Hematopoietic multipotent progenitor cell treated with erythropoietin and hydrocortisone succinate and interleukin-3 and kit ligand, for 4 days (in vitro differentiated cells): ENCODE measurements at places on chromosomes 2 and 18.

- no peak for DNase-seq
Observed at GRCh38 chr18:6605115-6605869, 124.2 kb upstream of the ARHGAP28 start.

DNA sequence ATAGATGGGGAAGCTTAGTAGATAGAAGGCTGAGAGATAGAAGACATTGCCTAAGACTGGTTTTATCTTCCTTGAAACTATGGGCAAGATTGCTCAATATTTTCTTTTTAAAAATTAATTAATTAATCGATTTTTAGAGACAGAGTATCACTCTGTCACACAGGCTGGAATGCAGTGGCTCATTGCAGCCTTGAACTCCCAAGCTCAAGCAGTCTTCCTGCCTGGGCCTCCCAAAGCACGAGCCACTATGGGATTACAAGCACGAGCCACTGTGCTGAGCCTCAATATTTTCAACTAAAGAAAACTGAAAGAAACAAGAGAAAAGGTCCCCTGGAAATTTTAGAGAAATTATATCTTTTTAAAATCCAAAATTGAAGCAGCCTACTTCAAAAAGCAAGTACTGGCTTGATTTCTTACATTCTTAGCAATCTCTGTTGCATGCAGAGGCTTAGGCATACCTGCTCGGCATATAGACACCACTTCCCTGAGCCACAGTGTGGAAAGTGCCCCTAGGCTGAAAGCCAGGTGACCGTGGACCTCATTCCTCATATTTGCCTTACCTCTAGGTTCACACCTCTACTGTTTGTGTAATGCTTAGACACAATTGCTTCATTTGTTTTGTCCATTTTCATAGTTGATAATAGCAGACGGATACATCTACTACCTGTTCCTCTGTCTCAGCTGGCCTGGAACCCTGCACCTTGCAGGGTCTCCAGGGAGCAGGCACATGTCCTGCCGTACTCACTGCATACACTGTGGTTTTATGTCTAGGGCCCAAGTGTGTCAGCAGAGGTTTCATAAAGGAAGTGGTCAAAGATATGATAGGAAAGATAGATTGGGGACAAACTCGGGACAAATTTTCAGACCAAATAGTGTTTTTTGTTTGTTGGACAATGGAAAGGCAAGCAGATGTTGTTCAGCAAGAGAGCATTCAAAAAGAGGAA is 166.5 kb upstream of the ALPP start:
- DNase-seq, result peak; percentile 53

GRCh38 chr18:59127047-59127446 is 12.6 kb upstream of the SEC11C start:
- no peak for DNase-seq

DNA sequence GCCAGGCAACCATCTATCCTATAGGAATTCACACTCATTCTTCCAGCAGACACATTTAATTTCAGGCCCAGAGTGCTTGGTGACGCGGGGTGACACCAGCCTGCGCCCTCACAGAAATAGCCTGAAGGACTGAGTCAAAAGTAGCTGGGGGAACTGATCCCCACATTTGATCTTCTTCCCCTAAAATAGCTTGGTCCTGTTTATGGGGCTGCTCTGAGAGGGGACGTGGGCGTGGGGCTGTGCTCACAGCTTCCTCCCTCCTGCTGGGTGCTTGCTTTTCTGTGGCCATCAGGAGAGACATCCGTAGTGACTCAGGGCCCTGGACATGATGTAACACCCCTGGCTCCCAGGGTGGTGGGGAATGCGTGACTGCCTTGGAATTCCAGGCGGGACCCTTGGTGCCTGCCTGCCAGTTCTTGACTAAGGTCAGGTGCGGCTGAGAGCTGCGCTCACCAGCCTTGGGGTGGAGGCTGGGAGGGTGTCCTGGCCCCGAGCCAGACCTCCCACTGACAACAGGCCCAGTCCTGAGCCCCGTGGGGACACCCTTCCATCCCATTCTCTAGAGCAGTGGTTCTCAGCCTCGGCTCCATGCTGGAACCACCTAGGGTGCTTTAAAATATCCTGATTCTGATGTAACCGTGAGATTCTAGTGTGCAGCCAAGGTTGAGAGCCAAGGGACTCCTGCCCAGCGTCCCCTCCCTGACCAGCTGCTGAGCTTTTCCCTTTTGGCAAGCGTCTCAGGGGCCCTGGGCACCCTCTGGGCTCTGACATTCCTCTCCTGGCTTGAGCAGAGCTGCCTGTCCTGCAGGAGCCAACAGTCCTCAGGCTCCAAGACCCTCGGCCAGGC is 47.4 kb upstream of the SMAD7 start:
- DNase-seq, result no peak

DNA sequence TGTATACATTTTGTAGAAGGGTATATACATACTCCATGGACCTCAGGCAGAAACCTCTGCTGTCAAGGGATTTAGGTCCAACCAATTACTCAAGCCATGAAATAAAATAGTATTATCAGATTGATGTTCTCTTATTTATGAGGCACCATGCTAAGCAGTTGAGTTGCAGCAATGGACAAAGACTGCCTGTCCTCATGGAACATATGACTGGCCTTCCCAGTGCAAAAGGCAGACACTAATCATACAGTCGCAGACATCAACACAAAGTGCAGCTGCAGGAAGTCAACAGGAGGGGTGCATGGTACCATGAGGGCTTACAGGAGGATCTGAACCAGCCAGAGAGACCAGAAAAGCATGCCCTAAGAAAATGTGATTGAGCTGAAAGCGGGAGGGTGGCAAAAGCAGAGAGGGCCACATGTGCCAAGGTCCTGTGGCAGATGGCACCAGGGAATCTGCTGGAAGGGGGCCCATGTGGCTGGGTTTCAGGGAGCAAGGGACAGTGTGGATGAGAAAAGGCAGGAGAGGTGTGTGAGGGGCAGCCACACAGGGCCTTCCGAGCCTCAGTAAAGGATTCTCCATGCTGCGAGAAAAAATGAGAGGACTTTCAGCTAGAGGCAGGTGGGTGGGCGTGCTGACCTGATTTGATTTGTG is 61.4 kb upstream of the RNF152 start:
- no peak for DNase-seq

DNA sequence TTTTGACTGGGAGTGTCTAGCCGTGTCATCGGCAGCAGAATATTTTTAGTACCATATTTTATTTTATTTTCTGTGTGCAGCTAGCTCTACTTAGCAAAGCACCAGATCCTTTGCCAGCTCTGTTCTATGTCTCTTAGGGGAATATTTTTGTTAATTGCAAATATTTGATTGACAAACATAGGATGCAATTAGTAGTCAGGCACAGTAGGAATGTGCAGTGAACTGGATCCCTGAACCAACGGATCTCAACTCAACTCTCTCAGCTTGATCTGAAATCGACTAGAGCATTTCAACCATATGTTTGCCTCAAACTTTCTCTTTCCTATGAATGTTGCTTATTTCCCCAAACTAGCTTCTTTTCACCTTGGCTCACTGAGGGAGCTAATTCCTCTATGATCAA is 998.0 kb upstream of the FANCL start:
- no peak for DNase-seq

DNA sequence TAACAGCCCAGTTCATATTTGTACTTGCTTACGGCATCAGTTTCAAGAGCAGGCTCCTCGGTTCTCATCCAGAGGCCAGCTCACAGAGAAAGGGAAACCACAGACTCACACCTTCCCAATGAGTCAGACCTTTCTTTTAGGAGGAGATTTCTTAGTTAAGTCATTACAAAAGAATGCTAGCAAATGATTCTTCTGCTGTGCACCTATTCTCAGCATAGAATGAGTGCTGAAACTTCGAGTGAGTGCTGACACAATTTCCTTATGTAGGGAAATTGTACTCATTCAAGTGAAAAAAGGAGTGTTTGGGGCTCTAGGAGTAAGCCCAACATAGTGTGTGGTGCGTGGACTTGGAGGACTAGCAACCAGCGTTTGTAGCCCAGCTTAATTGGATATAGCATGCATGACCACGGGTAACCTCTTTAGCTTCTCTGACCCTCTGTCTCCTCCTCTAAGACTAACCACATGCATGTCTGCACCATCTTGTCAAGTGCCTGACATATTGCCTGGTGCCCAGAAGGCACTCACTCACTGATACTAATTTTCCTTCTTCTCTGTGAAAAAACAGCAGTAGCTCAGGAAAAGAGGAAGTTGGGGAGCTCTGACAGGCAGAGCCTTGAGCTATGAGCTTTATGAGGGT is 87.0 kb downstream of the ALPK2 start:
- peak; percentile 67 for DNase-seq

DNA sequence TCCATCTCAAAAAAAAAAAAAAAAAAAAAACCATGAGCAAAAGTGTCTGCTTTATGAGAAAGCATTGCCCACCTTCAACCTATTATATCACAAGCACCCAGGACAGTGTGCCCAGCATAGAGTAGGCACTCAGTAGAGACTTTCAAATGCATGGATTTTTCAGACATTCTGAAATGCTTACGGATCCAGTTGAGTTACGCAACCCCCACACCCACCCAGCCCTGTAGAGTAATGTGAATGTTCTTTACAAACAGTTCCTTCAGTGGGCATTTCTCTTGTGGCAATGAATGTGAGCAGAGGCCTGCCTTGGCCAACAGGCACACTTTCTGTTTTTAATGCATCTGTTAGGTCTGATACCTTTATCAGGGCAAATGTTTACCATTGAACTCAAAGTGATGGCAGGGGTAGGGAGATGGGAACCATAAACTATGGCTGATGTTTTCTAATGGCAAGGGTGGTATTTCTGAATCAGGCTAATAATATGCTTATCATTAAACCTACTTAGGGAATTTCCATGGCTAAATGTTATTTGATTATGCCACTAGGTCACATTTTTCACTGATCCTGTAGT is 65.0 kb upstream of the RPL31 start:
- DNase-seq, result no peak

DNA sequence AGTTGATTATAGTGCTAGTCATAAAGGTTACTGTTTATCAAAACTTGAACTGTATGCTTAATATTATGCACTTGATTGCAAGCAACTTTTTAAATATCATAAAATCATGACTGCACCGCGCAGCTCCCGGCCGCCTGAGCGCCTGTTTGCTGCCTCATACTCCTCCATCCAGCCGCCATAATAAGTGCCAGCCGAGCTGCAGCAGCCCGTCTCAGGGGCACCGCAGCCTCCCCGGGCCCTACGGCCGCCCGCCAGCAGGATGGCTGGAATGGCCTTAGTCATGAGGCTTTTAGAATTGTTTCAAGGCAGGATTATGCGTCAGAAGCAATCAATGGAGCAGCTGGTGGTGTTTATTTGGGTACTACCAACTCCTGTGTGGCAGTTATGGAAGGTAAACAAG is 337.2 kb downstream of the PAX3 start:
- no peak for DNase-seq

GRCh38 chr2:12861344-12861930 is 144.7 kb downstream of the TRIB2 start:
- no peak for DNase-seq

- DNase-seq, result no peak
Observed at GRCh38 chr2:126602334-126602733, 53.6 kb upstream of the GYPC start.
